NCI-H446 treated with DMSO at 0.1 percent for 48 hours (cell line): ENCODE measurements at places on chromosomes 11 and 22.

DNA sequence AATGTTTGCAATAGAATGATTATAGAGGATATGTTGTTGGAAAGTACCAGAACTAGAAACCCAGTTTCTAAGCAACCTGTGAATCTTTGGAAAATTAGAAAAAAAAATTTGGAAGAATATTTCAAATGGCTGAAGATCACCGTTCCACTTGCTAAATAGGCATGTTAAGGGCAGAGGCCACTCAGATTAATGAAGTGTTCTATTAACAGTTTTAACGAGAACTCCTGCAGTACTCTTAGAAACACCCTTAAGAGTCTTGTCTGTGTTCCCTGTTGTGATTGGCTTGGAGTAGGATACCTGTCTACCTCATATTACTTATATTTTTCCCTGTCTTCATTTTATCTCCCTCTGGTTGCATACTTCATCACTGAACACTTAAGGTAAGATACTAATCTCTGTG lies 4.6 kb downstream of the C11orf54 start:
- DNase-seq = no peak

DNA sequence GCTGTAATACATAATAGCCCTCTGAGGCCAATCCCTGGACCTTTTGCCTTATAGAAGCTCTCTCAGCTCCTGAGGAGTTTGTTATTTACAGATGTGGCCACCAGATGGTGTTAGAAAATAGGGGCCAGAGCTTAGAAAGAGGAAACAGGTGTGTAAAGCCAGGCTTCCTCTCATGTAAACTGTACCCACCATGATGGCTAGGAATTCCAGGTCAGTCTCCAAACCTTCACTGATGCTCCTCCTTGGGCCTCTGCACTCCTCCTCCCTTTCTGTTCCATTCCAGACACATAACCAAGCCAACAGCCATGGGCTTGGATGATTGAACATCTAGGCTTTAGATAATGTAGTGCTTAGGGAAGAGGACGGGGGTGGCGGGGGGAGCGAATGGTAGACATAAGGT lies 39.7 kb downstream of the USP35 start:
- no peak for DNase-seq

GRCh38 chr22:32904044-32904443 lies 102.5 kb downstream of the TIMP3 start:
- DNase-seq = no peak

- DNase-seq = no peak
Observed at GRCh38 chr22:50177537-50178470, 7.3 kb downstream of the PANX2 start.

DNA sequence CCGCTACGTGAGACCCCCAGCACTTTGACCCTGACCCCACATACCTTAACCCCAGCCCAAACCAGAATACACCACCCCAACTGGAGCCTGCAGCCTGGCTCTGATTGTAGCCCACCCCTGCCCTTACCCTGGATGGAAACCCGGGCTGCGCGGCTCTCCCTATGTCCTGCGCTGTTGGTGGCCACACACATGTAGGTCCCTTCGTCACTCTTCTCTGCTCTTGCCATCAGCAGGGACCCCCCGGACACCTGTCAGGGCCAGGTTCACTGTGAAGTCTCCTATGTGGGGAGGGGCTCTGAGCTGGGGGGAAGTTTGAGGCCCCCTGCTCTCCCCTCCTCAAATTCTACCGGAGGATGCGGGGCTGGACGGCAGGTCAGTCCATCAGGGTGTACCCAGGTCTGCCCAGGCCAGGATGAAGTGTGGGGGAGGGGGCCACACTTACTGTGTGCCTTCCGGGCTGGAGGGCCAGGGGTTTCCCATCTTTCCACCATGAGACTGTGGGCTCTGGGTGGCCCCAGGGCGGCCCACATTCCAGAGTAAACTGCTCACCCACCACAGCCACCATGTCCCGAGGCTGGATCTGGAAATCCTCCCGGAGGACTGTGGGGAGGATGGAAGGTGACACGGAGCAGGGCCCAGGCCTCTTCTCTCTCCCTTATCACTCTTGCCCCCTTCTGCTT lies 1.5 kb downstream of the ROBO4 start:
- DNase-seq = no peak

DNA sequence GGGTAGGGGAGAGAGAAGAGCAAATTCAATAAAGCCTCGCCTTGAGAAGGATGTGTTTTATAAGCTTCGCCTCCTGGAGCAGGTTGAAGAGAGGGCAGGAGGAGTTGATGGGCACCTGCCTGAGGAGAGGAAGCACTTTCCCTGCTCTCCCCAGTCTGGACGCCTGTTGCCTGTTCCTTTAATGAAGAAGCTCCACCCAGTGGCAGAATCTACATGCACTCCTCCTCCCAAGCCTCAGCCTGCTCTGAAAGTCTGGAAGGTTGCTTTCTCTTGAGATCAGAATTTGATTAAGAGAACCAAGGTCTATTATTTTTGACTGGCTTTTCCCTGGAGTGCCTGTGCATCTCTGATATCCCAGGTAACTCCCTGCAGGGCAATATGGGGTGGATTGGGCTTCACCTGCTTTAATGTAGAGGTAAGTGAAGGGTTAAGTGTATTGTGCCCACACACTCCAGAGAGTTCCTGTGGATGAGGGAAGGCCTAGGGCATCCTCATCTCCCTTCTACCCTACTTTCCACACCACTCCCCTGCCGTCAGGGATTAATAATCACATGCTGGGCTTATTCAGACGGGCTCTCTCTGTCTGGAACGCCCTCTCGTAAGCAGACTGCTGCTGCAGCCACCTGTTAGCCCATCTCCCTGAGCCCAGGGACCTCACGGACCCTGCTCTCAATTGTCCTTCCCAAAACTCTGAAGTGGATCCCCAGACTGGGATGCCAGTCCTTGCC lies 22.3 kb downstream of the NTM start:
- no peak for DNase-seq

GRCh38 chr11:68750195-68751003 lies 921 bp downstream of the TESMIN start:
- no peak for DNase-seq

DNA sequence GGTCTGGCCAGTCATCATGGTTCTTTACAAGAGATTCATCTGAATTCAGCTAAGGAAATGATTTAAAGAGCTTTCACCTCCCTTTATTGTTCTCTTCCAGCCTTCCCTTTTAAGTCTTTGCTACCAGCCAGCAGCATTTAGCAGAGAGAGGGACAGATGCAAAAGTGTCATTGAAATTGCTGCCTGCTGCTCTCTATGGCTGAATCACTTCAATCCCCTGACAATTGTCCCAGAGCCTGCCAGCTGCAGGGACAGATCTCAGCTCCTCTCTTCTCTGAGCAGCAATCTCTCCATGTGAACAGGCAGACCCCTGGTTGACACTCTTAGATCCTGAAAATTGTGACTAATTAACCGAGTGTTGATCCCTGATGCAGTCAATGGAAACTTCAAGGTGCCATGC lies 816.9 kb upstream of the CCDC90B start:
- no peak for DNase-seq

DNA sequence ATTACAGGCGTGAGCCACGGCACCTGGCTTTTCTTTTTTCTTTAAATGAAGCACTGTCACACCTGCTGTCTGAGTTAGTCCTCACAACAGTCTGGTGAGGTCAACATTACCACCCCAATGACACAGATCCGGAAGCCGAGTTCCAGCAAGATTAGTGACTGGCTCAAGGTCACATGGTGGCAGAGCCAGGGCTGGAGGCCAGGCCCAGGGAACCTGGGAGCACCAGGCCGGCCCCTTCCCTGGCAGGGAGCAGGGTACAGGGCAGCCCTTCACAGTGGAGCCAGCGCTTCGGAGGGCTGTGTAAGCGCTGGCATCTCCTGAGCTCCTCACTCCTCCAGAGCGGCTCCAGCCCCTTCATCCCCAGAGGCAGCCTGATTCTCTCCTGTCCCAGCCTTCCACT lies 118.7 kb downstream of the ST3GAL4 start:
- DNase-seq = no peak

DNA sequence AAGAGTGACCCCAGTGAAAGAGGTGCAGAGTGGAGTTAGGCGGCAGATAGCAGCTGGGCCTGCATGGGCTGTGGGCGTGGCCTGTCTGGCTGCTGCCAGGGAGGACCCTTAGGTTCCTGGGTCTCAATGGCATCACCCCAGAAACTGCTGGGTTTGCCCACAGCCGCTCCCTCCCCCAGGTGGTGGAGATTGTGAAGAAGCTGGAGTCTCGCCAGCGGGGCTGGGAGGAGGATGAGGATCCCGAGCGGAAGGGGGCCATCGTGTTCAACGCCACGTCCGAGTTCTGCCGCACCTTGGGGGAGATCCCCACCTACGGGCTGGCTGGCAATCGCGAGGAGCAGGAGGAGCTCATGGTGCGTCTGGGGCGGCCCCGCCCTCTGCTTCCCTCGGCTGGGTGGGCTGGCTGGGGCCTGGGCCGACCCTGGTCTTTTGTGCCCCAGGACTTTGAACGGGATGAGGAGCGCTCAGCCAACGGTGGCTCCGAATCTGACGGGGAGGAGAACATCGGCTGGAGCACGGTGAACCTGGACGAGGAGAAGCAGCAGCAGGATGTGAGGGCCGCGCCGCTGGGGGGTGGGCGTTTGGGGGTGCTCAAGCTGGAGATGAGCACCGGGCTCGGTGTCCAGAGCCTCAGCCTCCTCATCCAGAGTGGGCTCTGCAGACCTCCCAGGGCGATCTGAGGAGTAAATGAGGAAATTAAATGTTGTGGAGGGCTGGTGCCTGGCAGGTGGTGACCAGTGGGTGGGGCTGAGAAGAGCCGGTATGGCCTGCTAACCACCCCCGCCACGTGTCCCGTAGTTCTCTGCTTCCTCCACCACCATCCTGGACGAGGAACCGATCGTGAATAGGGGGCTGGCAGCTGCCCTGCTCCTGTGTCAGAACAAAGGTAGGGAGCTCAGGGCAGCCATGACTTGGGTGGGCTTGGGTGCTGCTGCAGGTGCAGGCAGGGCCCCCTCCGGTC lies 15.0 kb downstream of the SART1 start:
- DNase-seq = no peak

DNA sequence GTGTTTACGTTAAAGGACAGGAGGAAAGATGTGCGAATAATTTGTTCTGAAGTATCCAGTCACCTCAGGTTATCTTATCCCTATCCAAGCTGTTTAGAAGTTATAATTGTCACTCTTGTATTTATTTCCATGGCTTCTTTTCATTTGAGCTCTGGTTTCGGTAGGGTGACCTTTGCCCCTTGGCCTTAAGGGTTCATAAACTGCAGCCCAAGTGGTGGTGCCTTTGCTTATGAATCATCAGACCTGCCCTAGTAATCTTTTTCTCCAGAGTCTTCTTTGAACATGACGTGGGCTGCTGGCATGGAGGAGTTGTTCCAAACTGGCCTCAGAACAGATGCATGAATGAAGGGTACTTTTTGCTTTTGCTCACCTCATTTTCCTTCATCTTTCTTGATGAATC lies 6.5 kb upstream of the CRYBB3 start:
- no peak for DNase-seq

DNA sequence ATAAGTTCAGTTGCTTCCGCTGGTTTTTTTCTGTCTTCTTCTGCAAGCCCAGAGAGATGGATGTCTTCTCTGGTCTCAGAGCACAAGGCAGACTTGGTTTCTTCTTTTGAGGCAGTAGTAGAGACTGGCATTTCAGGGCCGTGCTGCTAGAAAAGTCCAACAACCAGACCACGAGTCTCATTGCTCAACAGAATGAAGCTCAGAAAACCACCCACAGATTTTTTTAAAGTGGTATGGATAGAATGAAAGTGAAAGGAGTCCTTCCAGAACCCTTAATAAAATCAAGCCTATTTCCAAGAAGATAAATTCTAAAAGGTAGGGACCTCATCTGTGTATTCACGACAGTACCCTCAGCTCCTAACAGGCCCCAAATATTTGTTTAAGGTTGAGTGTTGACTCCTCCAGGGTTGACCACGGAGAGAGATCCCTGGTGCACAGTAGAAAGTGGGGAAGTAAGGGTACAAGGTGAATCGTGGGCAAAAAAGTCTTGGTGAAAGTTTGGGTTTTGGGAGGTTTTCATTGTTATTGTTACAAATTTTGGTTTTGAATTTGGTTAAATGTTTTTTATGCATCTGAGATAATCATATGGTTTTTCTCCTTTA lies 43.6 kb upstream of the DDX6 start:
- no peak for DNase-seq

GRCh38 chr22:25890651-25891050 lies 148.7 kb downstream of the MYO18B start:
- no peak for DNase-seq

DNA sequence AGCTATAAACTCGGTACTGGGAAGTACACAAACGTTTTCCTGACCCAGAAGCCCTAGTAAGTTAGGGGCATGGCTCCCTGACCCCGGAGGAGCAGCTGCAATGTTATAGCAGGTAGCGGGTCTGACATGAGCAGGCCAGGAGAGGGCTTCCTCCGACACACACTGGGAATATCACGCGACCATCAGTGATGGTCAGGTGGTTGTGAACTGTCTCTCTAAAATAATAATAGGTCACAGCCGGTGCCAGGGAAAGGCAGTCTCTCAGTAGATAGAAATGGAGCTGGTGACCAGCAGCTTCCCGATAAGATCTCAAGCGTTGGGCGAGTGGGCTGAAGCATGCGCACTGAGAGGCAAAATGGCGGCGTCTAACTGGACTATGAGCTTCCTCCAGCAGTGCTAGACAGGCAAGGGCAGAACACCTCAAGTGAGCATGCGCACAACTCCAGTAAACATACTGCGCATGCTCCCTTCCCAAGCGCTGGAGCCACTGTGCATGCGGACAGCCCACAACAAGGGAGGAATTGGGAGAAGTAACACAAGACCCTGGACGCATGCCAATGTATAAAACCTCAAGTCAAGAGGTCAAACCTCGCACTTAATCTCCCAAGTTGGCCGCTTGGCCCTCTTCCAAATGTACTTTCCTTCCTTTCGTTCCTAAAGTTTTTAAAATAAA lies 22.3 kb upstream of the TESMIN start:
- no peak for DNase-seq

DNA sequence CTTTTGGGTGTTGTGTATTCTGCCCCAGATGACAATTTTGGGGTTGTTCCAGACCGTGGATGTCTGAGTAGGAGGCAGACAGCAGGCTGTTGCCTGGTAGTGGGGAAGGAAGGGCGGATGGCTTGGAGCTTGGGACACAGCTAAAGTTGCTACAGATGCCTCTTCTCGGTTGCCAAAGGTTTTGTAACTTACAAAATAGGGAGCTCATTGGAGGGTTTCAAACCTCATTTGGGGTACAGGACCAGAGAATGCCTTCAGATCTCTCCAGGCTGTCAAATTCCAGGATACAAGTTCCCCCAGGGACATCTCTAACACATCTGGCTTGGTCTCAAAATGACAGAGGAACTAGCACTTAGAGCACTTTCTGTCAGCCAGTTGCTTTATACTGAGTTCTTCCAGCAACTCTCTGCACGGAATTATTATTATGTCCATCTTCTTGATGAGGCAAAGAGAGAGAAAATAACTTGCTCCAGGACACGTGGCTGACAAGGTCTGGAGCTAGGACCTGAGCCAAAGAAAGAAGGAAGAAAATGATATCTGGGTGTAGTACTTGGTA lies 56.0 kb downstream of the SLC1A2 start:
- no peak for DNase-seq

GRCh38 chr22:27317971-27318428 lies 483.6 kb downstream of the MN1 start:
- no peak for DNase-seq

GRCh38 chr11:65298131-65298535 lies 16.5 kb upstream of the CDC42EP2 start:
- DNase-seq = no peak
